ENCODE measurements at places on chromosomes 11 and 22.

GRCh38 chr11:124329787-124330478 is 9.9 kb upstream of the OR8D2 start:
- DNase-seq: peak; percentile 79

GRCh38 chr22:37283393-37283937 is 1.2 kb downstream of the CYTH4 start:
- peak; percentile 48 for DNase-seq

- DNase-seq: no peak
These were observed 47.8 kb downstream of the BRSK2 start for GRCh38 chr11:1437500-1437899.

DNA sequence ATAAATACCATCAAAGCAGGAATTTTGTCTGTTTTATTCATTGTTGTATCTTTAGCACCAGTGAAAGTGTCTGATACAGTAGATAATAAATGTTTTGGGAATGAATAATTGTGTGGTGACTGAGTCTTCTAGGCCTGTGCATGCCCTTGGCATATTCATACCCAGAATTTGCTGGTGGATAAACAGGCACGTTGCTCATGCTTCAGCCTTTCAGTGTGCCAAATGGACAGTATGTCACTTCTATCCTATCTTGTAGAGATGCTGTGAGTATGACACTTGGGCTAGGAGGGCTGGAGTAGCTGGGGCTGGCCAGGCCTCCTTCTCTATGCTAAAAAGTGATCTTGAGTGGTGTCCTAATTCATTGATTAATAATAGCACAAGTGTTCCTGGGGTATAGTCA is 287.3 kb upstream of the DDI1 start:
- no peak for DNase-seq

DNA sequence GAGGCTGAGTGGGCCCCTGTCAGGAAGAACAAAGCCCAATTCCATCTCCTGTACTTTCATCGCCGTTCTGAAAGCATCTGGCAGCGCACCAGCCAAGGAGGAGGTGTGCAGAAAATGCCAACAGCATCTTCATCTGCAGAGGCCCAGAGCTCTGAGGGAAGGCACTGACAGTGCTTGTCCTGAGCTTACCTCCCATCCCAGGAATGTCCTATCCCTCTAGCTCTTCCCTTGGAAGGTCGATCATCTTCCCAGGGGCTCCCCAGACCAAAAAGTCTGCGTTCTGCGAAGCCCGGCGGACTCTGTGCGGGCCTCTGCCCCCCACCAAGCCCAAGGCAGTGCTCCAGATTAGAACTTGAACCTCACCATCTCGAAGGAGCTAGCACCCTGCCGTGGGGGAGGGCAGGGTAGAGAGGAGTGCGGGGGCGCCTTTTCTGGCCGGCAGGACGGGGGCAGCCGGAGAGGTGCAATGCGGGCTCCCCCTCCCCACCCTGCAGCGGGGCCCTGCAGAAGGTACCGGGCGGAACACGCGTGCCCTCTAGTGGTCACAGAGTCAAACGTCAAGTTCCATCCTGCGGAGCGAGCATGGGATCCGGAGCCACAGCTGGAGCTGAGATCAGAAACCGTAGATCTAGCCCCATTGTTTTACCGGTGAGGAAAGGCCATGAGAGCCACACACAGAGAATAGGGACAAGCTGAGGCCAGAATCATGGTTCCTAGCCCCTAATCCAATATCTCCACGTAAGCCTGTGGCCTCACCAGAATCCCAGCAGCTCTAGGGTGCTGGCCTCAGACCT is 5.0 kb downstream of the SCN2B start:
- DNase-seq: peak; percentile 71

DNA sequence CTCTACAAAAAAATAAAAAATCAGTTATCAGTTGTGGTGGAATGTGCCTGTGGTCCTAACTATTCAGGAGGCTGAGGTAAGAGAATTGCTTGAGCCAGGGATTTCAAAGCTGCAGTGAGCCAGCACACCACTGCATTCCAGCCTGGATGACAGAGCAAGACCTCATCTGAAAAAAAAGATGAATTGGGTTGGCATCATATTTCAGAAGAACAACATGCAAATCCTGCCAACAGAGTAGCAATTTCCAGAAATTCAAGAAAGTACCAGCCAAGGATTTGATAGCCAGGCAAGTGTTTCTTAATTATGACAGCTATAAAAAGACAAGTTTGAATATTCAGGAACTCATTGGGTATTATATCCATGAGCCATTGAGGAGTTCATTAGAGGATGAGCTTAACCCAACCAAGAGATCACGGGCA is 75.2 kb downstream of the USP47 start:
- DNase-seq: no peak

DNA sequence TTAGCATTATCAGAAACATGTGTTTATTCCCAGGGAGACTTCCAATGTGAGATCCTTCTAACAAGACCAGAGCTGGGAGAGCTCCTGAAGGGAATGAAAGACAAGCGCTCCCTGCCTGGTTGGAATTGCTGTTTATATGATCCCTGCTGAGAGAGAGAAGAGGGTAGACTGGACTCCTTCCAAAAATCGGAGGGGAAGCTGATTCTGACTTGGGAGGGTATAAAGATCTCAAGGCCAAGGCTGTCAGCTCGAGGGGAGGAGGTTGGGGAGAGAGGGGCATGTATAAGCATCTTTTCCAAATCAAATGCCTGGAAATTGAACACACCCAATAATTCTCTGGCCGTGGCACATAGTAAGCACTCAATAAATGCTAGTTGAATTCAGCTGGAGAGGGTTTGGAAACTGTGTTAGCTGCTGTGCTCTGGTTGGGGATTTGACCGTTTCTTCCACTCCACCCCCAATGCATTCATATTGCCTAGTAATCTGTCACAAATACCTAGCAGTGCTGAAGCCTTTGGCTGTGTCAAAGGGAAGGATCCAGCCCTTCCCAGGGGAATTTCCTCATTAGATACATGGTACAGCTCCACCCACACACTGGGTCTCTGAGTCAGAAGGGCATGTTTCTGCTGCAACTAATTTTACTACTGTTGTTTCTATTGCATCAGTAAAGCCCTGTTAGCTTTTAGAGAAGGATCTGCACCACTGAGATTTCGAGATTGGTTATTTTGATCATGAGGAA is 61.5 kb downstream of the CACNG2 start:
- no peak for DNase-seq

DNA sequence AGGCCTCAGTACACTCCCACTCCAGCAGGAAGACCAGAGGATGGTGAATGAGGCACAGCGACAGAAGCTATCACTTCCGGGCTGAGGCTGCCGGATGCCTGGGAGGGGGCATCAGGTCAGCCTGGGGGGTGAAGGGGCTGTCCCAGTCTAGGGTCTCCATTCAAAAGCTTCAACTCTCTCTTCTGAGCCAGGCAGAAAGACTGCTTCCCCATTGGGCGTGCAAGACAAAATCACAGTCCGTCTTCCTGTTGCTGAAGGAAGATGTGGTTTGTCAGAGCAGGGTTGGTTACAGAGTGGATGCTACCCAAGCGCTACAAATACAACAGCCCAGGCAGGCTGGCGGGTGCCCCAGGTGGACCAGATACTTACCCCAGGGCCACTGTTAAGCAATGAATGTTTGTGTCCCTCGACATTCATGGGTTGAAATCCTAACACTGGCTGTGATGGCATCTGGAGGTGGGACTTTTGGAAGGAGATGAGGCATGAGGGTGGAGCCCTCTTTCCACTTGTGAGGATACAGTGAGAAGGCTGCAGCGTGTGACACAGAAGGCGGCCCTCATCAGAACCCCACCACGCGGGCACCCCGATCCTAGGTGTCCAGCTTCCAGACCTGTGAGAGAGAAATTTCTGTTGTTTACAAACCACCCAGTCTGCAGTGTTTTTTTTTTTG is 12.0 kb downstream of the UPK3A start:
- DNase-seq: no peak

GRCh38 chr11:76155500-76156227 is 50.6 kb downstream of the WNT11 start:
- DNase-seq: no peak

DNA sequence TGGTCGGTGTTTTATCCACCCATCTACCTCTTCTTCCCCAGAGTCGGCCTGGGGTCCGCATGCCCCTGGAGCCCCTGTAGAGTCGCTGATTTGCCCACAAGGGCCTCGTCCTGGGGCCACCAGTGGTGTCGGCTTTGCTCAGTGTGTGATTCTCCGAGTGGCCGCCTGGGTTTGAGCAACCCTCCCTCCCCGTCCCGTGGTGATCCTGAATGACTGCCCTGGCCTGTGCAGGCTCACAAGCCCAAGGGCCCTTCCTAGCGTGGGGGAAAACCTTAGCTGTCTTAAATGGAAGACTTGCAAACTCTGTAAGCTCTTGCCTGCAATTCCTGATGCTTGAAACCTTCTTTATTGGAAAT is 128.3 kb downstream of the OSBP2 start:
- DNase-seq: peak; percentile 27

DNA sequence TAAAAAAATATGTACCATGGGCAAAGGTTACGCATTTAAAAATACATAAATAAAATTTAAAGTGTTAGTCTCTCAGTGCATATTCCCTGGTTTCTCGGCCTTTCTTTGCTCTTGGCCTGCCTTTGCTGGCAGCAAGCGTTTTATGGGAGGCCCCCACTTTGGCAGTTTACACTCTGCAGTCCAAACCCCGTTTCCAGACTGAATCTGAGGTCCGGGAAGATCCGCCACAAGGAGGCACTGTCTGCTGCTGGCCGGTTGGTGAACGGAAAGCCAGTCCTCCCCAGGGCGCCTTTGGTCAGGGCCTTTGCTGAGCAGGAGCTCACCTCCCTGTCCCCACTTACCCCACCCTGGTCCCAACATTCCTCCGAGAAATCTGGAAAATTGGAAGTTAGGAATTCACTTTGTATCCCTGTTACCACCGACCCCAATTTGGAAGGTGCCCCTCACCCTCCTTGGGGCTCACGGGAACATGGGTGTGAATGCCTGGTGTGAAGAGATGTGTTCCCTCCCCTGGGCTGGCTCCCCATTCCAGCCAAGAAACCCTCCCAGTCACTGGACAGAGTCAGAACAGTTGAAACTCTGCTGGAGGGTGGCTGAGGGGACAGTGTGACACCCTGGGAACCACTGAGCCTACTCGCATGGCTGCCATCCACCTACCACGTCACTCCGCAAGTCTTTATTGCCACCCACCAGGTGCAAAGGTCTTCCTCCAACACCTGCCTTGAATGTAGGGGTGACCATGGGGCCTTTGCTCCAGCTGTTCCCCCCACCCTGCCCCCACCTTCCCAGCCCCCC is 9.4 kb upstream of the SF1 start:
- peak; percentile 76 for DNase-seq

DNA sequence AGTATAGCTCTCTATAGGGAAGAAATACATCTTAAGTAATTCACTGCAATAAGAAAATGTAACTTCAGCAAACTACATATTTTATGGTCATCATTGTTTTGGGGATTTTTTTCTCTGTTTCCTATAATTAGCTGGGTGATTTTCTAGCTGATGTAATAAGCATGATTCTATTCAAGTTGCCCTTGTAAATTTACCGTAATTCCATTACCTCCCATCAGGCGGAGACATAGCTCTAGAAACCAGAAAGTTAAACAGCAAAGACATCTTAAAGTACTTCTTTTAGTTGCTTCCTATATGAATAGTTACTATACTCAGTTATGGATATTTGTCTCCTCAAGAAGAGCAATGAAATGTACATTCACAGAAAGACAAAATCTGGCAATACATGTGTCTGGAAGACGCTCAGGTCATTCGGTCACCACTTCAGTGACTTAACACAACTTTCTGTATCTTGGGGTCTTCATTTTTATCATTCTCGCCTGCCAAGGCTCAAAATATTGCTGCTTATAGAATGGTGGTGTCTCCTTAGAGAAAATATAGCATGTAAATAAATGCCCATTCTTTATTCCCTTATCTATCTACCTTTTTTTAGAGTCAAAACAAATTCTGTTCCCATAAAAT is 239.9 kb upstream of the ZC3H12C start:
- DNase-seq: peak; percentile 72

DNA sequence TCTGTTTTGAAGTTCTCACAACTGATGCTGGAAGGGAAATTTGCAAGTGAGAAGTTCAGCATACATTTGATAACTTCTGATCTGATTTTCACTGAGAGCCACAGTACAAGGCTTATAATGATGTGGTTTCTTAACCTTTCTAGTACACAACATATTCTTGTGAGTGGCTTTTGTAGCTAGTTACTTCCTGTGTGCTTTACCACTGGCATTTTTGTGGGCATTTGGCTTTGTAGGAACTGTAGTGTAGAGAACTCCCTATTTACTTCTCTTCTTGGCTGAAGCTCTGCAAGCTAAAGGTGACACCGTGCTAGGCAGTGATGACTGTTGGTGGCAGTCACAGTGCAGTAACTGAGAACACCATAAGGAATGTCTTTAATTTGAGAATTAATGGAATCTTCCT is 14.9 kb downstream of the USP47 start:
- DNase-seq: peak; percentile 56

- DNase-seq: no peak
These were observed 37.6 kb downstream of the GAB4 start for GRCh38 chr22:16970446-16970845.

- peak; percentile 48 for DNase-seq
These were observed 23.3 kb downstream of the SCUBE1 start for GRCh38 chr22:43319661-43320486.

DNA sequence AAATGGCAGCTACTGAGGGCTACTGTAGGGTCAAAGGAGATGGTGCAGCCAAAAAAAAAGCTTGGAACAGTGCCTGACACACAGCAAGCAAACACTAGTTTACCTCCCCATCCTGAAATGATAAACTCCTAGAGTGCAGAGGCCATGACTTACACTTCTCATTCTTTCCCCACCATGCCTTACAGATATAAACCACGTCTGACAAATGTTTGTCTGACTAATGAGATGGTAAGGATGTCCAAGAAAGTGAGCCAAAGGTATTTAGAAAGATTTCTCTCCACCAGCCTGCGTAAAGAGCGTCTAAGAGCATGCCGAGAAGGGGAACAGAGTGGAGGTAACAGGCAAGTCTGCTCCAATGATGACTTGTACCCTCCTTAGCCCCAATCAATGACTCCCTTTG is 99.0 kb downstream of the LARGE1 start:
- DNase-seq: no peak

DNA sequence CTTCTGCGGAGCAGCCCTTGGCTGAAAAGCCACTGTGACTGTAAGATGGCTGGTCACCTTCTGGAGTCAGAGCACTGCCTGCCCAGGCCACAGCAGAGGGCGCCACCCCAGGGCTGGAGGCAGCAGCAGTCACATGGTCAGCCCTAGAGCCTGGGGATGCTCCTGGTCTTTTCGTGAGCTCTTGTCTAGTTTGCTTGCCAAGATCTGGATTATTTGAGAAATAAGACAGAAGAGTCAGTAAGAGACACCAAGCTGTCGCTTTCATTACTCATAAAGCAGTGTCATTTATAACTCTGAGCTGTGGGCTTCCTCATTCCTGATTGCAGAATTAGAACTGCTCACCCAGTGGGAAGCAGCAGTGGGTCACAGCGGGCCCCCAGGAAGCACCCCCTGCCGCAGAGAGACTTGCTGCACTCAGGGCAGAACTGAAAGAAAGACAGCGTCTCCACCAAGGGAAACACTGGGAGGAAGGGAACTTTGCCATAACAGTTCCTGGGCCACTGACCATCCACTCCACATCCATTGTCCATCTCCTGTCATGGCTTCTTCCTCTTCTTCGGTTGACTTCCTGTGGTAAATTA is 56.7 kb downstream of the PPP6R2 start:
- DNase-seq: peak; percentile 45

- DNase-seq: no peak
These were observed 60.5 kb upstream of the ARHGAP32 start for GRCh38 chr11:129252621-129253020.

- DNase-seq: no peak
These were observed 6.6 kb upstream of the GNAZ start for GRCh38 chr22:23063539-23064380.

- no peak for DNase-seq
These were observed 1489.2 kb downstream of the TBC1D22A start for GRCh38 chr22:48251629-48252028.

All from common myeloid progenitor, CD34-positive (primary cell).